ENCODE measurements at places on chromosomes 1 and 21.

GRCh38 chr21:40976198-40977109 is 129.5 kb upstream of the DSCAM start:
- no peak for DNase-seq

GRCh38 chr1:27607239-27607804 is 3.4 kb upstream of the AHDC1 start:
- DNase-seq: no peak

GRCh38 chr1:46364612-46365011 is 24.0 kb downstream of the NSUN4 start:
- DNase-seq: no peak

- no peak for DNase-seq
Observed at GRCh38 chr1:209633335-209633997, 18.8 kb downstream of the LAMB3 start.

GRCh38 chr21:36692114-36692834 is 6.6 kb upstream of the SIM2 start:
- no peak for DNase-seq

DNA sequence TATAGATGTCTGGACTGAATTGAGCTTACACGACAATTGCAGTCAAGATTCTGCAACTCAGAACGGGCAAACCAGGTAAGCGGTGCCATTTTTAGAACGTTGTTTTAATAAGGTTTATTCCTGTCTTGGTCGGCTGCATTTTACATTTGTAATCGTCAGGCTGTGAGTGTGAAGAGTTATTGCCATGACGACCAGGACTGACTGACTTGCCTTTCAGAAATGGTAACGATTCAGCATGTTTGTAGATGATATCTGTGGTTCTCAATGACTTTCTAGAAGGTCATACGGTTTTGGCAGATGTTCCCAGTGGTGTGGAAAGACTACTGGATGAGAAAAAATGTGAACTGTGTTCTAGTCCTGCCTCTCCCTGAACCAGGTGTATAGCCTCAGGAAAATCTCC is 271.3 kb upstream of the B3GALT2 start:
- DNase-seq: peak; percentile 33

DNA sequence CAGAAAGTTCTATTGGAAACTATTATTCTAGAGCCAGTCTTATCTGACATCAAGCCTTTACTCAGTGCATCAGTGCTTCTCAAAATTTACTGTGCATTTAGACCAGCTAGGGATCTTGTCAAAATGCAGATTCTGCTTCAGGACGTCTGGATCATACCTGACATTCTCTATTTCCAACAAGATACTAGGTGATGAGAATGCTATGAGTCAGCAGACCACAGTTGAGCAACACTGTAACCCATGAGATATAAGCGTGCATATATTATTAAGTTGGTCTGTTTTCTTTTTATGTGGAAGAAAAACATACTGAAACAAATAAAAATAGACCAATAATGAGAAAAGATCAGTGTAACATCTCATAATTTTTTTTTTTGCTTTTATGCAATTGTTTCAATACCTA is 40.4 kb upstream of the KCNH1 start:
- peak; percentile 43 for DNase-seq

- DNase-seq: no peak
Observed at GRCh38 chr1:87799451-87799850, 470.8 kb downstream of the LMO4 start.

DNA sequence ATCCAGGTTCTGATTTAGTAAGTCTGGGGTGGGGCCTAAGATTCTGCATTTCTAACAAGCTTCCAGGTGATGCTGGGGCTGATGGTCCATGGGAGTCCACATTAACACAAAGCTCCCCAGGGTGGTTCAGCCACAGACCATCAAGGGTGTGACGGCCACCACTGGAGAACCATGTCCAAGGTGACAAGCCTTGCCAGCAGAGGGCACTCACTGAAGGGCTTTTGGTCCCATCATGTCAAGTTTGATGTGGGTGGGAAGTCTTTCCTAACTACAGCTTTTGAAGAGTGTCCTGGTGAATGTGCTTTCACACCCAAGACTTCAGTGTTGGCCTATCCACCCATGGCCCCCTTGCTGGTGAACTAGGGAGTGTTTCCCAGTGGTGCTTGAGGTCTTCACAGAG is 67.1 kb downstream of the UBE2T start:
- no peak for DNase-seq

DNA sequence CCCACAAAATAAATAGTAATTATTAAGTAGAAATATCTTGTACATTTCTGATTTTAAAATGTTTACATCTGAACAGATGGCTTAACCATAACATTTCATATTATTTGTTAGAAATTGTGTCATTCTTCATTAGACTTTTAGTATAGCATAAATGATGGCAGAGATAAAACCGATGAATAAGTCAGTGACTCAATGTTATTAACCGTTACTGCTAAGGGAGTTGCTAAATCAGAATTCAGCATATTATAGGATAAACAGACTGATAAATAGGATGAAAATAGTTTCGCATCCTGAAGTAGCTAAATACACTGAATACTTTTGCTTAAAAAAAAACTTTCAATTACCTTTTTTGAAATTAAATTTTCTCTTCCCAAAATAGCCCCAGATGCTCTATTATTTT is 610.6 kb upstream of the ZP4 start:
- no peak for DNase-seq

DNA sequence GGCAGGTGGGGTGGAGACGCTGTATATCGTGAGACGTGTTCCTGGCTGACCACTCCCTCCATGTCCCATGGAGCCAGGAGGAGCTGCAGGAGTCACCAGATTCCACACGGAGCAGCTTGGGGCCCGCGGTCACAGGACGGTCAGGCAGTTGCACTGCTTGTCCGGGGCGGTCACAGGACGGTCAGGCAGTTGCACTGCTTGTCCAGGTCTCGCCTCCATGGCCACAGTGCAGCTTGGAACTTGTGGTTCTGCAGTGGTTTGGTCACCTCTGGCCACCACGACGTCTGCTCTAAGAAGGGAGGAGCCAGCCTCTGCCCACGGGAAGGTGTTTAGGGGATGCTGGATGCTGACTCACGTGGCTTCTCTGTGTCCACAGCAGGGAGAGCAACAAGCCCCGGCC is 33.0 kb downstream of the SLX9 start:
- DNase-seq: no peak

DNA sequence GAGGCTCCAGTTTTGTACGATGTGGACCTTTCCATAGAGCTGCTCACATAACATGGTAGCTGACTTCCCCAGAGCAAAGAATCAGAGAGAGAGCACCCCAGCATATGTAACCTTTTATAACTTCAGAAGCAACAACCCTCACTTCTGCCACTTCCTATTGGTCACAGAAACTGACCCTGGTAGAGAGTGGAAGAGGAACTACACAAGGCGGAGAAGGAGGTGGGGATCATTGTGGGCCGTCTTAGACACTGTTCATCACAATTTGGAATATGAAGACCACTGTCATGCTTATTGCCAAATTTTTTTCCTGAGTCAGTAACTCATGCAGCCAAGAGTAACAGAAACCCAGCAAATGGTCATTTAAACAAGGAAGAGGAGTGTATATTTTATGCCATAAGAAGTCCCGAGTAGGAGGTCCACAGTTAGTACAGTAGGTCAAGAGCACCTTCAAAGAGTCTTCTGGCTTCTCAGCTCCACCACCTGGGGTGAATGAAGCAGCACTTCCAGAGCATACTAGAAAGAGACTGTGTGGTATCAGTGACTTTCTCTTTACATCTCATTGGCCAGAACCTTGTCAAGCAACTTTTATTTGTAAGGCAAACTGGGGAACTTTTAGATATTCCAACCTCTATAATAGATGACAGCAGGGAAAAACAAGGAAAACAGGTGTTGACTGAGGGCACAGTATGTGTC is 71.8 kb downstream of the ODF2L start:
- DNase-seq: no peak

- no peak for DNase-seq
Observed at GRCh38 chr1:40140211-40140973, 20.8 kb upstream of the RLF start.

- DNase-seq: peak; percentile 14
Observed at GRCh38 chr1:162191396-162192305, 122.2 kb downstream of the NOS1AP start.

GRCh38 chr1:100735244-100735643 is 15.7 kb downstream of the VCAM1 start:
- DNase-seq: no peak

DNA sequence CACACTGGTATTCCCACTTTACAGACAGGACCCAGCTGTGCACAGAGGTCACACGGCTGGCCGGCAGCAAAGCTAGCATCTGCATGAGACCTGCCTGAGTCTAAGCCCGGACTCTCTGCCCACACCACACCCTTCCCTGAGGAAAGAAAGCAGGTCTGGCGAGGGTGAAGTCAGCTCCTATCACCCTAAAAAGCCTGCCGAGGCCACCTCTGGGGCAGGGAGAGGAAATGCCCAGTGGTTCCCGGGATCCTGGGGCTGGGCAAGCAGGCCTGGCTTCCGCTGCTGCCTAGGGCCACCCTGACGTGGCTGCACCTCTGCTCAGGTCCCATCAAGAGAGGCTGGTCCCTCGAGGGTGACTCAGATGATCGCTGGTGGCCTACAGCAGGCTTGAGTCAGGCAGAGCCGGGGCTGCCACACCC is 42.2 kb downstream of the RAP1GAP start:
- DNase-seq: peak; percentile 36

DNA sequence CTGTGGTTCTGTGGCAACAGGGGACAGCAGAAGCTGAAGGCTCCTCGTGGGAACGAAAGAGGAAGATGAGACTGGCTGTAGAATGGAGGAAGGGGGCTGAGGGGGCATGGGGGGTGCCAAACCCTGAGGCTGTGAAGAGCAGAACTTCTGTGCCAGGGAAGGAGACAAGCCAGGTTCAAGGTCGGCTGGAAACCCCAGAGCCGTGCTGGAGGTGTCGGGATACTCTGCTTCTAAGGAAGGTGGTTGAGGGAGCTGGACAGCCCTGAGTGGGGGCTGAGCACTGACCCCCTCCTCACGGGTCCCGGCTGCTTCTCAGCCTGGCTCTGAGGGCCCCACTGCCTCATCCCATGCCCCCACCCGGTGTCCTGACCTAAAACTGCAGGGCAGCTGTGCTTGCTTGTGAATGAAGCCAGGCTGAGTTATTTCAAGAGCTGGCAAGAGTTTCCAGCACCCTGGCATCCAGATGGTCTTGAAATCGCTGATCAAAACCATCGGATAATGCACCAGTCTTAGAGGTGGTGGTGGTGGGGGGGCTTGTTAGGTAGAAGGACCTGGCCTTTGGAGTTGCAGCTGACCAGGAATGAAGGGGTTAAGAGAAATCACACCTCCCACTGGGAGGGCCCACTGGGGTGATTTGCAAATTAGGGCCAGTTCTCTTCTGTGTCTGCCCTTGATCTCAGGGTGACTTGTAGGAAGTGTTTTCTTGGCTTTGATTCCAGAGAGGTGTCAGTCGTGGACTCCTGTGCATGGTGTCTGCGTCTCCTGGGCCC is 218.9 kb upstream of the C1orf174 start:
- no peak for DNase-seq

GRCh38 chr21:16579538-16579937 is 849.8 kb downstream of the USP25 start:
- DNase-seq: no peak

- DNase-seq: no peak
Observed at GRCh38 chr1:3718764-3719163, 33.5 kb upstream of the CCDC27 start.

- peak; percentile 63 for DNase-seq
Observed at GRCh38 chr1:197837911-197838310, 62.6 kb upstream of the DENND1B start.

GRCh38 chr1:217027403-217028080 is 304.3 kb upstream of the ESRRG start:
- DNase-seq: no peak

DNA sequence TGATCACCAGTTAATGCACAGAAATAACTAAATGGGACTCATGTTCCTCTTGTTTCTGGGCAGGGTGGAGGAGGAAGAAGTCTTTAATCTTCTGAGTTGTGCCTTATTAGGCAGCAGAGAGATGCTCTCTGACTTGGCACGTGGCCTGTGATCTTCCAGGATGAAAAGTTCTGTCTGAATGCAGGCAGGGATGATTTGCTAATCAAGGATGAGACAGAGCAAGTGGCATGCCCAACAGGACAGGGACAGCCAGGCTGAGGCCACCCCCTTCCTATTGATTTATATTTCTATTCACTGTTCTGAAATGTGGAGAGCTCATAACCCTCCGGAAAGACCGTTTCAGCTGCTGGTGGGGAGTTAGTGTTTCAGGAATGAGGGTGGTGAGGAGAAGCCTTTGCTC is 477.8 kb upstream of the CAMK1G start:
- no peak for DNase-seq

GRCh38 chr1:82059959-82060358 is 259.2 kb downstream of the ADGRL2 start:
- peak; percentile 5 for DNase-seq

GRCh38 chr1:180092931-180093650 is 61.6 kb upstream of the QSOX1 start:
- DNase-seq: no peak

GRCh38 chr1:20141001-20141400 is 1.9 kb downstream of the PLA2G2F start:
- no peak for DNase-seq

- no peak for DNase-seq
Observed at GRCh38 chr1:1577367-1578011, 2.8 kb upstream of the SSU72 start.

- DNase-seq: no peak
Observed at GRCh38 chr1:105260001-105260400, 1510.3 kb downstream of the AMY1C start.

GRCh38 chr1:15352128-15352957 is 57.3 kb upstream of the EFHD2 start:
- DNase-seq: peak; percentile 81

DNA sequence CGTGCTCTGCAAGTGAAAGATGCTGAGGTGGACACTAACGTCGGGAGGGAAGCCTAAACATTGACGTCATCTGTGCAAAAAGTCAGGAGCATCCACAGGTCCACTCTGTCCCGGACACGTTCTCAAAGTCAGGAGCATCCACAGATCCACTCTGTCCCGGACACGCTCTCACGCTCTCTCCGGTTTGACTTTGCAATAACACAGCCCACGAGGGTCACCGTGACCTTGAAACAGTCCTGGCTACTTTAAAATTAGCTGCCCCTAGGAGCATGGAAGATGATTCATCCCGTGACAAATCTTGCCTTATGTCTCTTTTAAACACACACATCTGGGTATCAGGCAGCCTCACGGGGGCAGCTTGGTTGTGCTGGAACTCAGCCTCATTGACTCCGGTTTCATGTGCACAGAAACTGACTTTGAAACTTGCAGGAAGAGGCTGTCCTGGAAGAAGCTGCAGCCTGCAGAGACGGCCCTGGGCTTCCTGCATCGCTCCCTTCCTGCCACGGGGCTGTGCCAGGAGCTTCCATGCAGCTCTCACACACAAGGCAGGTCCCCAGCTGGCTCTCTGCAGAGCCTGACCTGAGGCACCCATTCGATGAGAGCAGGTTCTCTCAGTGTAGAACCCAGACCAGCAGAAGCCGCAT is 18.1 kb upstream of the COL18A1 start:
- no peak for DNase-seq

DNA sequence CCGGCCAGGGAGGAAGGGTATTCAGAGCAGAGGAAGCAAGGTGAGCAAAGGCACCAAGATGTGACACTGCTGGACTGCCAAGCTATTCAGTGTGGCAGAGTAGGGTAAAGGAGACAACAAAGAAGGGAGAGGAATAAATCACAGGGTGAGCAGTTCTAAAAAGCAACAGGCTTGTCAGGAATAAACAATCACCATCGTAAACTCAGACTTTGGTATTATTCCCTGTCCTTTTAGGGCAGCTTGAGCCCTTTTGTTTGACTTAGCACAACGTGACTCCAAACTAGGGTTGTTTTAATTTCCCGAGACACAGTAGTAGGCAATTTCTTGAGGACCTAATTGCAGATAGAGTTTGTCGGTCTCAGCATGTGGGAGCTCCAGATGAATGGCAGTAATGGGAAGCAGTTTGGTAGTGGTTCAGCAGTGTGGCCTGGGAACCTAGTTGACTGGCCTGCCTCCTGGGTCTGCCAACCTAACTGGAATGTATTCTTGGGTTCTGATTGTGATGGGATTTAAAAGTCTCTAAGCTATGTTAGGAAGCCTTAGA is 4.3 kb downstream of the CR1L start:
- DNase-seq: no peak
